ENCODE measurements at places on chromosomes 7 and 10.

DNA sequence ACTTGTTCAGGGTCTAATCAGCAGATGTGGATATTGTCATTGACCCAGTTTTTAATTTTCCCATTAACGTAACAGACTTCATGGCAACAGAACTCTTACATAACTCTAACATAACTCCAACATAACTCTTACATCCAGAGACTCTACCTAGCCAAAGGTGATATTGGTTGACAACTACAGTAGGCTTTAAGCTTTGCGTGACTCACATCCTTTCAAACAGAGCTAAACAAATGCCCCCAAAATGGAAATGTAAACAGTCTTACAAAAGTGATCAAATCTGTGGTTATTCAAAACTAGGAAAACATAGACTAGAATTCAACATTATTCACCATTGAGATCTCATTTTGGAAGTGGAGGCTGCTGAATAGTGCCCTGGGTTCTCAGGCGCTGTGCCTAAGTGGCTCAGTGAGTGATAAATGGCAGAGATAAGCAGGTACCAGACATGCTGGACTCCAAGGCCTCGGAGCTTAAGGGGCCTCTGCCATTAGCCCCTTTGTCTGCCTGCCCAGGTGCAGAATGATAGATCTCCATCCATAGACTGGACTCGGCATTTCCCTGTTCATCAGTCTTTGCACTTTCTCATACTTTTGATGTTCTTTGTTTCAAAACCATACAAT is 34.3 kb upstream of the BTBD16 start:
- DNase-seq = no peak

DNA sequence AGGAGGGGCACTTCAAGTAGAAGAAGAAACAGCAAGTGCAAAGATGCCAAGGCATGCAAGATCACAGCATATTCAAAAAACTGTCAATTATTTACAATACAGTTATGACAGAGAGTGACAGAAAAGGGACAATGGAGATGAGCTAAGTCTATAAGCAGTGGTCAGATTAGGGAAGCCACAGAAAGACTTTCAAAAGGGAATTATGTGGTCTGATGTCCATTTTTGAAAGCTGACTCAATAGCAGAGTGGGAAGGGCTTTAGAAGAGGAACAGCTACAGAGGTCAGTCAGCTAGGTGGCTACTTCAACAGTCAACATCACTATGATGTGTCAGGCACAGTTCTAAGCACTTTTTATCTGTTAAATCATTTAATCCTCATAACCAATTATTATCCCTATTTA is 45.2 kb upstream of the SPOCK2 start:
- DNase-seq = no peak

DNA sequence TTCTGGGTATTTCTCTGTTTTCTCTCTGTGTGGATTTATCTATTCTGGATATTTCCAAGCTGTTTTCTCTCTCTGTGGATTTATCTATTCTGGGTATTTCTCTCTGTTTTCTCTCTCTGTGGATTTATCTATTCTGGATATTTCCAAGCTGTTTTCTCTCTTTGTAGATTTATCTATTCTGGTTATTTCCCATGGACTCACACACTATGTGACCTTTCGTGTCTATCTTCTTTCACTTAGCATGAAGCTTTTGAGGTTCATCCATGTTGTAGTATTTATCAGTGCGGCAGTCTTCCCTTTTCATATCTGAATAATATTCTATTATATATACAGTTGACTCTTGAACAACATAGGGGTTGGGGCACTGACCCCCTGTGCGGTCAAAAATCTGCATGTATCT is 435.0 kb upstream of the CNTNAP2 start:
- DNase-seq = no peak

DNA sequence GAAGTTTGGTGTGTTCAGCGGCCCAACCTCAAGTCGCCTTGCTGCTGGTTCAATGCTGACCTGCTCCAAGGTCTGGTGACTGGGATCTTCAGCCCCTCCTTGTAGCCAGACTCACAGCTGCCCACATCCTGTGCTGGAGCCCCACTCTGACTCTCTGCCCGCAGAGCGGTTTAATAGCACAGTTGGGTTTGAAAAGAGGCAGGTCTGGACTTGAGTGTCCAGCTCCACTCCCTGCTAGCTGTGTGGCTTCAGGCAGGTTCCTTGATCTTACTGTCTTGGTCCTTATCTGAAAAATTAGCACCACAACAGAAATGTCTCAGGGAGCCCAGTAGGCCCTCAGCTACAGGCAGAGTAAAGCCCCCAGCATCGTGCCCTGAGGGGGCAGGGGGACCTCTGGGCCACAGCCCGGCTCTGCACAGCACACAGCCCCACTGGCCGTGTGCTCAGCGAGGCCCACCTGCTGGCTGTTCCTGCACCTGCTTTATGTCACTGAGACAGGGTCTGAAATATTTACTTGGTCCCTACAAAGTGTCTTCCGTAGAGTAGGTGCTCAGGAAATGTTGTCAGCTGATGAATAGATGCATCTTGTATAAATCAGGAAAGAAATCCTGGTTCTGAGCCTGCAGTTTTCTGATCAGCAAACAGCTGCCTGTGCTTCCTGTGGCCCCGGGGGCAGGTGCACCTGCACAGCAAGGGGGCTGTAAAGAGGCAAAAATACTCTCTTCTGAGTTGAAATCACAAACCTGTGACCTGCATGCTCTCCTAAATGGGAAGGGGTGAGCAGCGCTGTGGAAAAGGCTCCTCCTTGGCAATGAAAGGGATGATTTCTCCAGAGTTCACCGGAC is 155.5 kb downstream of the SVIL start:
- no peak for DNase-seq

DNA sequence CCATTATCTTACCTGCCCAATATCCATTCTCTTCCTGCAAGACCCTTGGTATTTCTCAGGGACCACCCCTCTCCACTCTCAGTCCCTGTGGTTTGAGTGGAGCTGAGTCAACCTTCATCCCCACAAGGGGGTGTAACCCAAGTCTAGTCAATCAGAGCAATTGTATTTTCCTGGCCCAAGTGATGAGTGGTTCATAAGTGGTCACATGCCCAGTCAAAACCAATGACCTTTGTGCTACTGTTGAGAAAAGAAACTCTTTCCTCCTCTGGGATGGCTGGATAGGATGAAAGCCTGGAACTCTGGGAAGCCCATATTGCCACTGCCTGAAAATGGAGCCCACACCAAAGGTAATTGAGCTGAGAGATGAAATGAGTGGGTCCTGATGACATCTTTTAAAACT is 93.6 kb downstream of the SNX10 start:
- no peak for DNase-seq

DNA sequence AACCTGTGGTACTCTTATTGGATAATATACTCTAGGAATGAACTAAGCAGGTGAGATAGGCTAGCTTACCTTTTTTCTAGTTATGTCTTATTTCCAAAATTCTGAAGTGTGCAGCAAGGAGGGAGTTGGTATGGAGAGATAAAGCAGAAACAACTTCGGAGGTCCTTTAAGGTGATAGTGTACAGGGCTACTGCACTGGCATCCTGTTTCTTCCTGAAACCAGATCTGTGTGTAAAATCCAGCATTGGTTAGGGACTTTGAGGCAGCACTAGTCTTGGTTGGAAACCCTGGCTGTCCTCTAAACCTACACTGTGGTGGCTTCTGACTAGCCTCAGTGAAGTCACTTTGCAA is 66.9 kb upstream of the STRIP2 start:
- DNase-seq = no peak

GRCh38 chr7:123131556-123131955 is 68.2 kb downstream of the SLC13A1 start:
- no peak for DNase-seq

- DNase-seq = no peak
Observed at GRCh38 chr7:113652501-113652900, 266.3 kb downstream of the PPP1R3A start.

DNA sequence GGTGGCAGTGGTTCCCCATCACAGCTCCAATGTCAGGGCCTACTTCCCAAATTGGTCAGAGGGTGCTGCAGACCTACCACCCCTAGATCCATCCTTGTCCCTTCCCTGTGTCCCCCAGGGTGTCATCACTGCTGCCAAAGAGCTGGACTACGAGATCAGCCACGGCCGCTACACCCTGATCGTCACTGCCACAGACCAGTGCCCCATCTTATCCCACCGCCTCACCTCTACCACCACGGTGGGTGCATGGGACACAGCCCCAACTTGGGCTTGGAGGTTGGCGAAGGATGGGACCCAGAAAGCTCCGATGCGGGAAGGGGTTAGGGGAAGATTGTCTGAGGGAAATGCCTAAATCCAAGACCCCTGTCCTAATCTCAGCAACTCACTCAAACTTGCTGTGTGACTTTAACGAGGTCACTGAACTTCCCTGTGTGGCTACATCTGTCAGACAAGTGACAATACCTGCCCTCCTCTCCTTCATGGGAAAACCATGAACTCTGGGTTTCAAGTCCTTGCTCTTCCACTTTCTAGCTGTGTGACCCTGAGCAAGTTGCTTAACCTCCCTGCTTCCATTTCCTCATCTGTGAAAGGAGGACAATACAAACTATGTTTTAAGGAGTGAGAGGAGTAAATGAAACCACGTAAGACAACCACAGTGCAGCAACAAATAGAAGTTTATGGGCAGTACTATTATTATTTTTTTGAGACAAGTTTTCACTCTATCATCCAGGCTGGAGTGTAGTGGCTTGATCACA is 4.9 kb upstream of the VSIR start:
- no peak for DNase-seq

- no peak for DNase-seq
Observed at GRCh38 chr10:91909117-91909677, at the start of gene FGFBP3. TSS of gene FGFBP3 (minus strand) at chr10:91909486. CDS start at chr10:91908969, 517 bp downstream.

DNA sequence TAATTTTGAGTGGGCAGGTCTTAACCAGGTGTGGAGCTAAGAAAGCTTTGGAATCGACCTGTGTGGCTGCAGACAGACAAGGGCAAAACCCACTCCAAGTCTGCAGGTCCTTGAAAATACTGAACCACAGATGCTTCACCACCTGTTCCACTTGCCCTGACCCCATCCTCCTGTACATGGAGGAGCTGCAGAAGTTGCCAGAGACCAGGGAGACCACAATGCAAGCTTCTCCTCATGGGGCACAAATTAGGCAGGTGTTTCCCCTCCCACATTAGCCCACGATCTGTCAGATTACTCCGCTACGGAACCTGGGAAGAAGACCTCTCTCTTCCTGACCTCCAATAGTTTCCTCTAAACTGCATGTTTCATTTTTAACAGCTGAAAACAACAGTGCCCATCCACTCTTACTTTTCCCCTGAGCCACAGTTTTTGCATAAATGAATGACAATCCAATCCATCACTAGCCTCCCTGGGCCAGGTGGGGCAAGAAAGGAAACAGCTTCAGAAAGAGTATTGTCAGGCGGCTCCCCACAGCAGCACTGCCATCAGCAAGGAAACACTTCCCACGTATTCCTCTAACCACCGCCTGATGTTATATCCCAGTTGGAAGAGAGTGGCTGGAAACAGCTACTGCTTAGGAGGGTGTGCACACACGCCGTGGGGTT is 141.6 kb downstream of the PRKAG2 start:
- DNase-seq = no peak

- DNase-seq = no peak
Observed at GRCh38 chr7:36650766-36651312, 73.5 kb downstream of the AOAH start.

DNA sequence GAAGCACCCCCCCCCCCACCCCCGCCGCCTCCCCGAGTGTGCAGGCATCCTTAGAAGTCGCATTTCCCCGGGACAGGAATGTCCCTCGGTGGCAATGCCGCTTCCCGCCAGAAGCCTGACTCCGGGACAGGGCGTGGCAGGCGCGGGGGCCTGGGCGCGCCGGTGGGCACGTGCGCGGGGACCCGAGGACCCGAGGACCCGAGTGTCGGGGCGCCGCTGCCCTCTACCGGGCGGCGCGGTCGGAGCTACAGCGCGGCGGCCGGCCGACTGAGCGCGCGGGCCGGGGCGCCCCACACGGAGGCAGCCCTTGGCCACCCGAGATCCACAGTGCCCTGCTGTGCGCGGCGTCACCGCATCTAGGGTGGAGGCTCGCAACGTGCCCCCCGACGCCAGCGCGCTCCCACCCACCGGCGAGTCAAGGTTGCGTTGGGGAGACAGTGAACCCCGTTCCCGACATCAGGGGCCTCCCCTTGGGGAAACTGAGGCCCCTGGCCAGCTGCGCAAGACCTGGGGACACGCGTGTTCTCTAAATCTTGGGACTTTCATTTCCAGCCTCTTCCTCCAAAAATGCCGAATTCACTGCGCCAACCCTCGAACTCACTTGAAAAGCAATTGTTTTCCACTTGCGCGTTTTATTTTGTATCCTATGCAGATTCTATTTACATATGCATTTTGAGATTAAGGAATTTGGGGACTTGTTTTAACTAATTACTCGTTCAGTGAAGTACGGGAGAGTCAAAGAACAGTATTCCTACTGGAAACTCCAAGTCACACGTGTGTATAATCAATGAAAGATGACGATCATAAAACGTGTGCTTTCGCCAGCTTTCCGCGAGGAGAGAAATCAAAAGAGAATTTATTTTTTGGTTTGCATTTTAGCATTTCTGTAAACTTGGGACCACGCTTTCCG is 3.1 kb upstream of the CUX1 start:
- DNase-seq = peak; percentile 49

GRCh38 chr7:39407137-39407536 is 159.1 kb upstream of the YAE1 start:
- DNase-seq = no peak

DNA sequence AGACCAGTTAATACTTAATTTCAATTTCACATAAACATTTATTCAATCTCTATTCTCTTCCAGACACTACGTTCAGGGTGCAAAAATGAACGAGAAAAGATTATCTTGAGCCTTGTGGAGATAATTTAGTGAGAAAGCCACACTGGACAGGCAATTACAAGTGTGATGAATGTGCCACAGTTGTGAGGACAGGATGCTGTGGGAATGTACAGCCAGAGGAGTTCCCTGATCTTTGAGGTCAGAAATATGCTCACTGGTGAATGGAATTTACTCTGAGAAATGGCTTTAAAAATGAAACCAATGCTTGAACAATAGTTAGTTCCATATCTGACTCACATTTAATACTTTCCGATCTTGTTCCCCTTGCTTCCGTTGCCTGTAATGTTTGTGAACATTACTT is 864.8 kb downstream of the GATA3 start:
- DNase-seq = no peak

- no peak for DNase-seq
Observed at GRCh38 chr7:126362746-126363145, 890.0 kb downstream of the GRM8 start.

GRCh38 chr7:76338298-76339084 is 20.3 kb downstream of the YWHAG start:
- DNase-seq = no peak

GRCh38 chr10:22386503-22386902 is 41.2 kb downstream of the SPAG6 start:
- DNase-seq = no peak

DNA sequence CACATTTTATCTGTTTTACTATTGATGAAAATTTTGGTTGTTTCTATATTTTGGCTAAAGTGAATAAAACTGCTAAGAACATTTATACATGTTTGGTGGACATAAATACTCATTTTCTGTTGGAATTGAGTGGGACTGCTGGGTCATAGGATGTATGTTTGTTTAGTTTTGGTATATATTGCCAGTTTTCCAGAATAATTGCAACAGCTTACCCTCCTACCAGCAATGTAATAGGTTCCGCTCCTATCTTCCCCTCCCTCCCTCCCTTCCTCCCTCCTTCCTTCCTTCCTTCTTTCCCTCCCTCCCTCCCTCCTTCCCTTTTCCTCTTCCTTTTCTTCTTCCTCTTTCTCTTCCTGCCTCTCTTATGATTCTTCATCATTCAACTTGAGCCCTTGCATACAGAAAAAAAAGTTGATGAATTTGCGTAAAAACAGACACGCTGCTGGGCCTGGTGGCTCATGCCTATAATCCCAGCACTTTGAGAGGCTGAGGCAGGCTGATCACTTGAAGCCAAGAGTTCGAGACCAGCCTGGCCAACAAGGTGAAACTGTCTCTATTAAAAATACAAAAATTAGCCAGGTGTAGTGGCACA is 23.5 kb downstream of the VKORC1L1 start:
- DNase-seq = no peak

All from T-helper 2 cell (primary cell).